Brain microvascular endothelial cell (primary cell): ENCODE measurements at places on chromosomes 3 and 15.

DNA sequence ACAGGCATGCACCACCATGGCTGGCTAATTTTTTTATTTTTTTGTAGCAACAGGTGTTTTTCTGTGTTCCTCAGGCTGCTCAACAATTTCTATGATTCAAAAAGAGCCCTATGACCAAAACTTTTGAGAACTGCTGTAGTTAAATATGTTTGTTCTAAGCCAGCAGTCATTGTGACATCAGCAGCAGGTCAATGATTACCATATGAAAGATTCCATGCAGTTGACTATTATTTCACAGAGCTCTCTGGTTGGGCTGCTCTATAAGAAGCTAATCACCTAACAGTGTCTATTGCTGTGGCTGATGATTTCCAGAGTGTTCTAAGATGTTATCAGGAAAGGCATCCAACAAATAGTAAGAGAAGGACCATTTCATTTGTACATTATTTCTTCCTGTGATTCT is at the start of gene CCDC54:
TSS of gene CCDC54 (plus strand) at position 289 of the 400 bp plus-strand sequence. CDS start 149 bp downstream, outside the sequence.
- no peak for DNase-seq

GRCh38 chr15:96330450-96331143 is at the start of gene NR2F2:
Gene NR2F2 (plus strand): TSS chr15:96330700. CDS start chr15:96332106, 1,406 bp downstream.
- DNase-seq, result peak; percentile 99

- DNase-seq, result peak; percentile 5
These were observed 188.6 kb upstream of the PDZRN3 start for GRCh38 chr3:73813291-73813690.

DNA sequence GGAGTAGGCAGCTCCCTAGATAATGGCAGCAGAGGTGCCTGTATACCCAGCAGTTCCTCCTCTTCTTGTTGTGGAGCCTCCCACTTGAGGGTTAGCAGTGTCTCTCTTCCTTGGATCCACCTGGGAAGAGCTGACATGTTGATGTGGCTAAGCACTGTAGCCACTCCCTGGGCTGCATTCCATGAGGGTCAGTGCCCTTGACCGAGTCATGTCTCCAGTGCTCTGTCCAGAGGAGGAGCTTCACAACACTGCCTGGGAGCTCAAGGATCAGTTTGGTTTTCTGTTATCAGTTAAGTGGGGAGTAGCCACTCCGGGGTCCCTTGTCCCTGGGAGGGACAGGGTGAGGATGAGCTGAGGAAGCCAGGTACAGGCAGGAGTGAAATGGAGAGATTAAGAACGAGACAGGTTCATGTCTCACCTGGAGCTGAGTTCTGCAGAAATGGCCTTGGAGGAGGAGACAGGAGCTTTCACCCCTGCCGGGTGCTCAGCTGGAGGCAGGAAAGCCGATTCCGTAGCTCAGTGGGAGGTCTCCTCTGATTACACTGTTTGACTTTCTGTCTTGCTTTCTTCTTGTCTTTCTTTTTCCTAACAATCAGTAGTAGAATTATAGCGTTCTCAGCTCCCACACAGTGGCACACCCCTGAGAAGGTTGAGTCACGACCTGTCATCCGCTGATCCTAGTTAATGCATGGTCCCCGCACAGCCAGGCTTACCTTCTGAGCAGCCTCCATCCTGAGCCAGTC is 57.9 kb upstream of the SEC22A start:
- DNase-seq, result peak; percentile 24

- DNase-seq, result peak; percentile 27
These were observed 79.8 kb downstream of the ABHD5 start for GRCh38 chr3:43770426-43771103.

- DNase-seq, result no peak
These were observed 585.9 kb downstream of the UNC13C start for GRCh38 chr15:54564166-54564565.

GRCh38 chr3:122991236-122991985 is 36.2 kb downstream of the SEMA5B start:
- no peak for DNase-seq

- no peak for DNase-seq
These were observed 43.3 kb downstream of the HOMER2 start for GRCh38 chr15:82909080-82909815.

DNA sequence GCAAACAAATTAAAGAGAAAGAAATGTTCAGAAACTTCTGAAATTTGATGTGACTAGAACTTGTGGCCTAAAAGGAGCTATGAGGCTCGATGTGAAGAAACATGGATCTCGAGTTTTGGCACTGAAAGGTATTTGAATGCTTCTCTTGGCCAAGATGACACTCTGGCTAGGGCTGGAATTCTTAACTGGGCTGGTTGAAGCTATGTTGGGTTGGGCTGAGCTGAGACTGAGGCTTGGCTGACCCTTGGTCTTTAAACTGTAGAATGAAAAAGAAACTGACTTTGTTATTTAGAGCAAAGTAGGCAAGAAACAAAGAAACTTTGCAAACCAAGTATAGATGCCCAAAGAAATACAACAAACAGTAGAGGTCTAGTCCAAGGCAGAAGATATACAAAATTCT is 28.1 kb upstream of the CLDN16 start:
- no peak for DNase-seq
